ENCODE measurements at places on chromosomes 4 and X.

DNA sequence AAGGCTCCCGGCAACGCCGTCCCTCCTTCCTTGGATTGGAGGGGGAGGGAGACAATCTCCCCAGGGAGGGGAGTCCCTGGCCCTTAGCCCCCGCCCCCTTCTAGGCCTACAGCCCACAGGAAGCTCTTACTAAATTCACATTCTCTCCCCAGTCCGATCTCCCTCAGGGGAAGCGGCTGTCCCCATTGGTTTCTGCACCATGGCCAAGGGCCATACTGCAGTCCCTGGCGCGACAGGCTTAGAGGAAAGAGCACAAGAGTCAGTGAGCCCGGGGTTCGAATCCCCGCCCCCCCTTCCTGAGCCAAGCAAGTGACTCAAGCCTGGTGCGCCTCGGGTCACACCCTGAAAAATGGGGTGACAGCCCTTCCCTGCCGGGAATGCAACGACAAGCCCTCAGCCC lies 1.1 kb downstream of the ABLIM2 start:
- DNase-seq: no peak

- DNase-seq: peak; percentile 80
Measured at GRCh38 chr4:52051615-52052474, 741 bp downstream of the SPATA18 start.

GRCh38 chrX:68488657-68489056 lies 10.2 kb upstream of the YIPF6 start:
- no peak for DNase-seq

GRCh38 chr4:169098969-169099690 lies 89.1 kb upstream of the CBR4 start:
- no peak for DNase-seq

GRCh38 chr4:71545168-71545567 lies 206.3 kb downstream of the SLC4A4 start:
- no peak for DNase-seq

GRCh38 chrX:13263560-13264251 lies 56.1 kb downstream of the ATXN3L start:
- DNase-seq: no peak

GRCh38 chr4:71361476-71361875 lies 22.7 kb downstream of the SLC4A4 start:
- no peak for DNase-seq

- peak; percentile 46 for DNase-seq
Measured at GRCh38 chrX:40154250-40154852, 56.6 kb upstream of the BCOR start.

DNA sequence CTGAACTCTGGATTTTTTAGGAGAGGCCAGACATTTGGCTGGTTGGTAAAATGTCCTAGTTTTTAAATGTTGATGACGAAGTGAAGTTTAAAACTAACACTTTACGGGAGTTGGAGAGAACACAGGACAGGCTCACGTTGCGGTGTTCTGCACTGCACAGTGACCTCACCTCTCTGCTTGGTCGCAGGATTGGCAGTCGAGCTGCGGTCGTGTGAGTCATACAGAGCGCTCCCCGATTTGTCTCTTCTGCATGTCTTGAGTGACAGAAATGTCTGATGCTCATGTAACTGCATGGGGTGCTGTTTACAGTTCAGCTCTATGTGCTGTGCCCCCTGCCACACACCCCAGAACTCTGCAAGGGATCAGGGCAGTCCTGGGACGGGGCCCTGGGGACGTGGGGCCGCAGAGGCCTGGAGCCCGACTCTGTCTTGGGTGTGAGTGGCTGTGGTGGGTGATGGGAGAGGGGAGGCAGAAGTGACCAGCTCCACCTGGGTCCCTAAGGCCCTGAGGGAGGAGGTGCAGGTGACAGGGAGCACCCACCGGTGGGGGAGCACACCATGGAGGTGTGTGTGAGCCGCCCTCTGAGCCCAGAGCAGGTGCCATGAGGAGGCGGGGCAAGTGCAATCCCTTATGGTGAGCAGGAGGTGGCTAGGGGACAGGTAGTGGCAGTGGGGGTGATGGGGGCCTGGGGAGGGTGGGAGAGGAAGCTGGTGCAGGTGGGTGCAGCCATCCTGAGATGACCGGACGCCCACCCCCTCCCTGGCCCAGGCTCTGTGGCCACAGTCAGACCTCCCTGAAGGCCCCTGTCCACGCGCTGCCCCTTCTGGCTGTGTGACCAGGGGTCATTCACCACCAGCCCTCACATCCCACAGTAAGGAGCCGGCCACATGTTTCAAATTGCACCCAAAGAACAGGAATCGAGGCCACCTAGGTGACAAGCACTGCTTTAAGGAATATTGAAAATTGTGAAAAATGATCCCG lies 77.9 kb upstream of the ADRA2C start:
- no peak for DNase-seq

DNA sequence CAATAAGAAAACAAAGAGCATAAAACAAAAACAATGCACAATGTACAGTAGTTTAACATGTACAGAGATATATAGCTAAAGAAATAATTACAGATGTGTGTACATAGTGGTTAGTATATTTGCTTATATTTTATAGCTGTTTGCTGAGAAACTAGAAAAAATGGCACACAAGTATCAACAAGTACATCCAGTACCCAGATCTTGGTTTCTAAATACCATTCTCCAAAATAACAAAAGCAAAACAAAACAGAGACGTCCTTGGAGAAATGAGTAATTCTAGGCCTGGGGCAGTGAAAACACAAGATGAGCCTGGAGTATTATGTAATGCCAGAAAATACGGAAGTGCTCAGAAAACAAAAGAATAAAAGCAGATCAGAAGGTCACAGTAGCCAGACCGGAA lies 189.6 kb downstream of the TMEM47 start:
- DNase-seq: no peak

DNA sequence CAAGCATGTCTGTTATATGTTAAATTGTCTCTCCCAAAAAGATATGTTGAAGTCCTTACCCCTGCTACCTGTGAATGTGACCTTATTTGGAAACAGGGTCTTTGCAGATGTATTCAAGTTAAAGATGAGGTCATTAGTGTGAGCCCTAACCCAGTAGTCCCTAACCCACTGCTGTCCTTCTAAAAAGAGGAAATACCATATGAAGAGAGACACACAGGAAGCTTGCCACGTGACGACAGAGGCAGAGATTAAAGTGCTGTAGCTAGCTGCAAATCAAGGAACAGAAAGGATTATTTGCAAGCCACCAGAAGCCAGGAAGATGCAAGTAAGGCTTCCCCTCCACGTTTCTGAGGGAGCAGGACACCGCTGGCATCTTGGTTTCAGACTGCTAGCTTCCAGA lies 150.1 kb downstream of the HNRNPD start:
- DNase-seq: no peak

- peak; percentile 52 for DNase-seq
Measured at GRCh38 chr4:162506253-162506652, 342.5 kb upstream of the FSTL5 start.

- peak; percentile 6 for DNase-seq
Measured at GRCh38 chr4:159598602-159599001, 495.7 kb downstream of the RAPGEF2 start.

DNA sequence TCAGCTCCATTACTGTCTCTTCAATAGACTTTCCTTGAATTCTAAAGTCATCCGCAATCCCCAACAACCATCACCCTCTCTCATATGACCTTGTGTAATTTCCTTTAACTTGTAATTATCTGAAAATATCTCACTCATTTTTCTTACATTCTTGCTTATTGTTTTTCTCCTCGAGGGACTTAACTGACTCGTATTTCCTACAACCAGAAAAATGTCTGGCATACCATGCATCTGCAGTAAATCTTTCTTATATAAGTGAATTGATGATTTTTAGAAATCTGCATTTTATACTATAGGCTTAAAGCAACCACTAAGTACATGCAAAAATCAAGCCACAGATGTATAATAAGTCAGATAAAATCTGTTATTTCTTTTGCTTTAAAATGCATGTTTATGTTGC lies 276.7 kb downstream of the UNC5C start:
- DNase-seq: no peak

DNA sequence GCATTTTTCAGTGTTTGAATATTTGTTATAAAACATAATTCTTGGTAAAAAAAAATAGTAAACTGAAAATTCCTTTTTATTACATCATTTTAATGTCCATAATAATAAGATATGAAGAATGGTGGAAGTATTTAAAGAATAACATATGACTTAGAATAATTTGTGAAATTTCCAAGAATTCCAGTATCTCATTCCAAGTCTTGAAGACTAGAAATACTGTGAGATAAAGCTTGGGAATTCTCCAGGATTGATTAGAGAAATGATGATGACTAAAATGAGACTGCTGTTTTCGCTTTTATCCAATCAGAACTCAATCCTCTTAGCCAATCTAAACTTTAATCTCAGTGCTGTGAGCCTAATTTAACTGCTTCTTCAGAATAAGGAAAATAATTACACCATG lies 184.2 kb upstream of the HCCS start:
- DNase-seq: no peak

- DNase-seq: no peak
Measured at GRCh38 chr4:132240081-132240480, 909.0 kb upstream of the PCDH10 start.

- DNase-seq: peak; percentile 38
Measured at GRCh38 chrX:143571521-143571920, 54.2 kb upstream of the SPANXN3 start.

- no peak for DNase-seq
Measured at GRCh38 chr4:114273238-114273637, 293.8 kb upstream of the ARSJ start.

- no peak for DNase-seq
Measured at GRCh38 chr4:128803783-128804182, 5.7 kb upstream of the JADE1 start.
